Lower leg skin (tissue), 4 donors: ENCODE measurements at places on chromosomes 7 and 10.

DNA sequence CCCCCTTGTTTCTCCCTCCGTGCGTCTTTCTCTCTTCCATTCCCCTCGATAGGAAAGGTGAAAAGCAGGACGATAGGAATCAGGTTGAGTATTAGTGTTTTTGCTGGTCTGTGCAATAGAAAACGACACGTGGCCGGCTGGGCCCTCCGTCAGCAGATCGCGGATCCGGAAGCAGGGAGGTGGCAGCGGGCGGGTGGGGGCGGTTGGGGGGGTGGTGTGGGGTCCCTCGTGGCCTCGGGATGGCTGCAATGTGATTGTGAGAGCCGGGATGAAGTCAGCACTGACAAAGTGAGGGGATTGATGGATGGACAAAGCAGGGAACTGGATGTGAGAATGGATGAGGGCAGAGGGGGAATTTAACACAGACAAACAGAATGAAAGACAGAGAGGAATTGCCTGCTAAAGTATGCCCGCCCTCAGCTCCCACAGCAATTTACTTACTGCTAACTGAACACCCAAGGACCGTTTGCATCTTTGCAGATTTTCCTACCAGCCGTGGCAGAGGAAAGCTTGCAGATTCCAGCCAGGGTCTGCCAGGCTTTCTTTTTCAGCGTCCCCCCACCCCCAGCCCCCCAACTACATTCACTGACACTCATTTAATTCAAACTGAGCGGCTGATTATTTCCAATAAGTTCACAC lies 280.9 kb downstream of the LRMDA start:
- DNase-seq, result no peak

- DNase-seq, result no peak
These were observed 137.2 kb downstream of the GRID1 start for GRCh38 chr10:86229376-86229775.

DNA sequence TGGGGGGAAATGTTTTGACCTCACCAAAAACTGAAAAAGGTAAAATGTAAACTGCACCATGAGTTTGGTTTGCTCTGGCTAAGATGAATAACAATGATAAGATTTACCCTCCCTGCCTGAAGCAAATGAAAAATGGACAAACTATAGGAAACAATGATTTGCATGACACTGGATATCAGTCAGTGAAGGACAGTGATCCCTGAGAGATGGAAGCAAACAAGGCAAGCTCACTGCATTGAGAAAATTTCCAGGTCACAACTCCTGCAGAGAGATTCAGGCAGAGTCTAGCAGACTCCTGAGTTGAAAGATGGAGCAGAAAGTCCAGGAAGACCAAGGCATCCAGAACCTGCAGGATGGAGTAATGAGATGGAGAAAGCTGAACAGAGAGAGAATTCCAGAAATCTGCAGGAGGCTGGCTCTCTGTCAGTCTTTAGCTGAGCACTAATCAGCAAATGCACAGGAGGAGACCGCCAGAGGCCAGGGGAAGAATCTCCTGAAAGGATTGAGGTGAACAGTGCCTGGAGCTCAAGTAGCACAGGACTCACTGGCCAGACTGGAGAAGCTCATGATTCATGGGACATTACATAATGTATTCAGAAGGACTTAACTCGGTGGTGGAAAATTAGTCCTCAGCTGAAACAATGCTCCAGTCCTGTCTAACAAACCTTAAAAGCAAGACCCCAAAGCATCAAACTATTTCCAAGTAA lies 51.2 kb upstream of the PALS2 start:
- no peak for DNase-seq

GRCh38 chr7:90233569-90233968 lies 11.4 kb upstream of the CFAP69 start:
- no peak for DNase-seq
